ENCODE measurements at places on chromosomes 11 and 22.
A peak's percentile ranks its signal among the peaks of the same experiment; 100 is the strongest.

DNA sequence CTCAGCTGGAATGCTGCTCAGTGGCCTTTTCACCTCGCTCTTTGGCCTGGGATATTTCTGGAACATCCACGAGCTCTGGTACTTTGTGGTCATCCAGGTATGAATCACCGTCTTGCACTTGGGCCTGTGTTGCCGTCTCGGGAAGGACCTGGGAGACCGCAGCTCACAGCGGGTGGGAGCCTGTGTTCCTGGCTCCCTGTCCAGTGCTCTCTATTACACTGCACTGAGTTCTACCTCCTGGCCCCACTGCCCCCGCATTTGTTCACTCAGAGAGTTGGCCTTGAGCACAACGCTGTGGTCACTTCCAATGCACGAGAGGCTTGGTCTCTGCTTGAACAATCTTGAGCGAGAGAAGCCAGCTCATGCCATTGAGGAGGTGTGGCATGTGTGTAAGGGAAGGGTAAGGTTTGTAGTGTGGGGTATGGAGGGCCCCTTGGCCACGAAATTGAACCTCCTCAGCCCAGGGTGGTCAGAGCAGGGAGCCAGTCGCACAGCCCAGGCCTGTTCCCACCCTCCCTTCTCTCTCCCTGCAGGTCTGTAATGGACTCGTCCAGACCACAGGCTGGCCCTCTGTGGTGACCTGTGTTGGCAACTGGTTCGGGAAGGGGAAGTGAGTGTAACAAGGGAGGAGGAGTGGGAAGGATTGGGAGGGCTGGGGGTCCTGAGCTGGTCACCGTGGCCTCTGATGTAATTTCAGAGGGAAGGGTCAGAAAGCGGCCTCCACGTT is 16.2 kb downstream of the SLC37A2 start:
- DNase-seq: no peak

DNA sequence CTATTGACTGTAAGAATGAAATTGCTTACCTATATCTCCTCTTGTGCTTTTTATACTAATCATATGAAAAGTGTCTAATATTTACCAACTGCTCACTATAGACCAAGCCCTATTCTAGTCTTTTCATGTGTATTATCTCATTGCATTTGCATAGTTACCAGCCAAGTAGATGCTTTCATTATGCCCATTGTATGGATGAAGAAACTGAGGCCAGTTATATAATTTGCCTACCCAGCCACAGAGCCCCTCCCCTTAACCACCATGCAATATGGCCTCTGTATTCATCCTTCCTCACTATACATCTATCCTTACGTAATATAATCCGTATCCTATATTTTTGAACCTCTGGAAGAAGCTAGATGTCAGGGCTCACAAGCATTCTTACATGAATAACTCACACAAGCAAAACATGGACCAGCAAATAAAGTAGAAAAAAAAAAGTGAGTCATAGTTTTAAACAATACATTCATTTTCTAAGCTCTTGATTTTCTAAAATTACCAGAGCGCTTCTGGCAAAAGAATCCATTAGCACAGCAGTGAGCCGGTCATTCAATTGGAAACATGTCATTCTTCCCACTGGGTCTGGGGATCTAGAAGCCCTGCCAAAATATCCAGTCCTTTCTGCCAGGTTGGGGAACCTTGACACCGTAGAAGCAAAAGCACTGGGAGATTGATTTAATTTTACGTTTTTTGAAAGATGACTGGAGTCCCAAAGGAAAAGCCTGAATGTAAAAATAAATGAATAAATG is 80.0 kb downstream of the C11orf91 start:
- no peak for DNase-seq

- no peak for DNase-seq
Measured at GRCh38 chr22:39917197-39917643, 16.3 kb downstream of the GRAP2 start.

GRCh38 chr11:36146437-36146836 is 142.8 kb downstream of the COMMD9 start:
- no peak for DNase-seq

DNA sequence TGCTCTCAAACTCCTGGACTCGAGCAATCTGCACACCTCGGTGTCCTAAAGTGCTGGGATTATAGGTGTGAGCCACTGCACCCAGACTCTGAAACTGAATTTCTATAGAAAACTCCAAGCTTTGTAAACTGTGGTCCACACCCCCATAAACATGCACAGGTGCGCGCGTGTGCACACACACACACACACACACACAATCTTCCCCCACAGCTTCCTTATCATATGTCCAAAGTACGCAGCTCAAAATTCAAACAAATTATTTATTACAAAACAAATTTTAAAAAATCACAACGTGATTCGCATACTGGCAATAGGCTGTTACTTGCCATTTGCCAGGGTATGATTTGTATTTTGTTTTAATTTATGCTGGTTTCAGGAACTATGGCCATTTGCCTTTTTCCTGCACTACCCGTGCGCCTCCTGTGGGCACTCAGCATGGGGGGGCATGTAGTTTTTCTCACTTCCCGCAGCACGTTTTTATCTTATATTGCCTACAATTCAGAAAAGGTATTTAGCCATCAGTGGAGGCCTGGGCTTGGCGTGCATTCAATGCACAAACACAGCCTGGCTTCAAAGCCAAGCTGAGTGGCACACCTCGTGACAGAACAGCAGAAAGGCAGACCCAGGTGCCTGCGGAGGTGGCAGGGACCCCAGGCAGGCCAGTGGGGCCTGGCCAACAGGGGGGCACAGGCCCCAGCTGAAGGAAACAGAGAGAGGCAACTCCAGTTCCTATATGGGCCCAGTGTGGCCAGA is 10.8 kb upstream of the SNX32 start:
- no peak for DNase-seq

GRCh38 chr11:117218133-117218915 is 13.5 kb downstream of the PCSK7 start:
- no peak for DNase-seq

DNA sequence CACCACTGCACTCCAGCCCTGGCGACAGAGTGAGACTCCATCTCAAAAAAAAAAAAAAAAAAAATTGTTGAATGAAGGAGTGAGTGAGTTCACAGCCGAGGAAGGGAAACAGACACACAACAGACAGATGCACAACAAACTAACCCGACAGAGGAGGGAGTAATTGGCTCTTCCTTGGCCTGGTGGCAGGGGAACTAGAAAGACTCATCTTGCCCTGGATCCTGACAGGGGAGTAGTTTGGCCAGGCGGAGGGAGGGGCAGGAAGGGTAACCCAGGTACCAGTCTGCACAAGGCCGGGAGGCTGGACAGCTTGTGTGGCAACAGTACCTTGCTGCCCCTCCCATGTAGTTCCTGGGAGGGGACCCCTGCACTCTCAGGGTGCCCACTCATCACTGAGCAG is 106.9 kb downstream of the KIAA1671 start:
- no peak for DNase-seq

DNA sequence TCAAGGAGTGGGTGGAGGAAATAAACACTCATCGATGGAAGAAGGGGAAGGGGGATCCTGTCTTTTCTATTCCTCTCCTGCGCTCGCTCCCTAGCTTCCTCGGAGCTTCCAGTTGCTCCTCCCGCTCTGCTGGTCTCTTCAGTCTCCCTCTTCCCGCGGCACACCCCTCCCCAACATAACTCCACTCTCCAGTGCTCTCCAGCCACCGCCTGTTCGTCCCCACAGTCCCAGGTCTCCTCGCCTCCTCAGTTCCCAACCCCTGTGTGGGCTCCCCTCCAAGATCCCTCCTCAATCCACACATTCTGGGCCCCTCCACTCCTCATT is 438 bp downstream of the ZW10 start:
- DNase-seq: peak; percentile 30

DNA sequence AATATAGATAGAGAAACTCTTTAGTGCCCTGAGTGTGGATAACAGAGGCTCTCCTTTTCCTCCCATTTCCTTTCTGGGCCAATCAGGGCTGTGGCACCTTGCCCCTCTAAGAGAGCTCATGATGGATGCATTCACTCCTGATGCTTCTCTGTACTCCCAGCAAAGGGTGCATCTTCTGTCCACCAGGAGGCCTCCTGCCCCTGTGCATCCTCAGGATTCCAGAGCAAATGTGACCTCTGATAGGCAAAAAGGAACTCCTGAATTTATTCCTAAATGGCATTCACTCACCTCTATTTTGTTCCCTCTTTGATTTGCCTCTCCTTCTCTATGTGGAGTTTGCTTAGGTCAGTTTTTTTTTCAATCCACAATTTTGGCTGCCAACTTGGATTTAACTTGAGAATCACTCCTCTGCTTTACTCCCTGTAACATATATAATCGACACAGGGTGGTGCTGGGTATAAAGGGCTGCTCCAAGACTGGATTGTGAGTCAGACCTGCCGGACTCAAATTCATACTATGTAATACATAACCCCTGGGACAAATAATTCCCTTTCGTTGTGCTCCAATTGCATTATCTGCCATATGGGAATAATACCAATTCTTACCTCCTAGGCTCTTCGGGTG is 1.1 kb upstream of the MRGPRX4 start:
- peak; percentile 45 for DNase-seq

DNA sequence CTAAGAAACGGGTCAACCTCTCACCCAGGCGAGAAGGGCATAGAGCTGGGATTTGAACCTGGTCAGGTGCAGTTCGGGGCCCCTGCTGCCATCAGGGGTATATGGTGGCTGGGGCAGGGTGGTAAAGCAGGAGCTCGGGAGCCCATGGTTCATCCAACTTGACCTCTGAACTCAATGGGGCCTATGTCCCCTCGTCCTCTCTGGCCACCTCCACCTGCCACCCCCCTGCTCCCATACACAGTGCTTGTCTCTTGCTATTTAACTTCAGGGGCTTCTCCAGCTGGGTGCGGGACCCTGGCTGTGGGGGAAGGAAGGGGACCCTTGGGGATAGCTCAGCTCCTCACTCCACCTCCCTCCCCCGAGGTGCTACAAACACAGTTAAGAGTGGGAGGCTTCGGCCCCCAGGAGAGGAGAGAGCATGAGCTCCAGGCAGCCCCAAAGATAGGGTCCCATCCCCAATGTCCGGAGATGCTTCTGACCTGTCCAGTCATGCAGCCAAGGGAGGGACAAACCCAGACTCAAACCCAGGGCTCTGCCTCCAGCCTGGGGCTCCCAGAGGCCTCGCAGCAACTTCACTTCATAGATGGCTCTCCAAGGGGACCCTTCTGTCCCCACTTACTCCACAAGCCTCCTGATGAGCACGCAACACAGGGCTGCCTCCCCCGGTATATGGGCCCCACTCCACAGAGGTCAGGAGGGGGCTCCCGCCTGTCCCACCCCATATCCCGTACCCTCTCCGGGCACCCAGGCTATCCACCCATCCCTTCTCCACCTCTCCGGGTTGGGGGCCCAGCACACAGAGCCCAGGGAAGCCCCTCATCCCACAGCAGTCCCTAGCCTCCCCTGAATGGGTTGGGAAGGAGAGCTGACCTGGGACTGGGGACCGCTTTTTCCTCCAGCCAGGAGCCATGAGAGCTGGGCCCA is 712 bp downstream of the IL2RB start:
- no peak for DNase-seq

- no peak for DNase-seq
Measured at GRCh38 chr22:24848559-24849168, 42.7 kb downstream of the SGSM1 start.

DNA sequence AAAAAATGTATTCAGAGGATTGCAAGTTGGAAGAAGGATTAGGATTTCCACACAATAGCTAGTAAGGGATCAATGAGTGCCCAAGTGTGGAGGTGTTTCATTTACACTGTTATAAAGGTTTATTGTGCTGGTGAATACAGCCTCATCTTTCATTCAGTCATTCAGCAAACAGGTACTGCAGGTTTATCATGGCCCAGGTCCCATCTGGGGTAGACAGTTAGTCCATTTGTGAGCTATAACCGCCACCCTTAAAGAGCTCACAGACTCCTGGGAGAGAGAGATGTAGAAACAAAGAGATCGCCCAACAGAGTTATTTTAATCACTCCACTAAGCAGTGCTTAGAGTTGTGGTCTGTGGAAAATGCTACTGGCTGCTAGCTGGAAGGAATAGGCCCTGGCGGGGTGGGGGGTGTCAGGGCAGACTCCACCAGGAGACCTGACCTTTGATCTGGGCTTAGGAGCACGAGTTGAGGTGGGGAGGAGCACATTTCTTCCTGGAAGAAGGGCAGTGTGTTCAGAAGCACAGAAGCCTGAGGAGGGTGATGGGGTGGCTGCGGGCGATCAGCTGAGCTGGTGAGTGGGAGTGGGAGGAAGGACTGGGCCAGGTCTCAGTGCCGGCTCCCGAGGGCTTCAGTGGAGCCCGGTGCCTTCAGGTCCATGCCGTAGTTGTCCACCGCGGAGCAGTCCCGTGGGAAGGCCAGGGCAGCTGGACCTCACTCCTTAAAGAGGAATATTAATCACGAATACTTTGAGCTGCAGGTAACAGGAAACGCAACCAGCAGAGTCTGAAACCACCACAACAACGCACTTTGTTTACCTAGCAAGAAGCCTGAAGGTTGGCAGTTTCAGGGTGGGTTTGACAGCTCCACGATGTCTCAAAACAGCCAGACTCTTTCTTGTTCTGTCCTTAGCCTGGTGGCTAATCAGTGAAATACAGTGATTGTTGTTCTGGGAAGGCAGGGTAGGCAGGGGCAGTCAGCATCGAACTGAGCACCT is 11.2 kb downstream of the TOM1 start:
- DNase-seq: no peak

GRCh38 chr22:25420925-25421904 is 143.3 kb upstream of the GRK3 start:
- no peak for DNase-seq

DNA sequence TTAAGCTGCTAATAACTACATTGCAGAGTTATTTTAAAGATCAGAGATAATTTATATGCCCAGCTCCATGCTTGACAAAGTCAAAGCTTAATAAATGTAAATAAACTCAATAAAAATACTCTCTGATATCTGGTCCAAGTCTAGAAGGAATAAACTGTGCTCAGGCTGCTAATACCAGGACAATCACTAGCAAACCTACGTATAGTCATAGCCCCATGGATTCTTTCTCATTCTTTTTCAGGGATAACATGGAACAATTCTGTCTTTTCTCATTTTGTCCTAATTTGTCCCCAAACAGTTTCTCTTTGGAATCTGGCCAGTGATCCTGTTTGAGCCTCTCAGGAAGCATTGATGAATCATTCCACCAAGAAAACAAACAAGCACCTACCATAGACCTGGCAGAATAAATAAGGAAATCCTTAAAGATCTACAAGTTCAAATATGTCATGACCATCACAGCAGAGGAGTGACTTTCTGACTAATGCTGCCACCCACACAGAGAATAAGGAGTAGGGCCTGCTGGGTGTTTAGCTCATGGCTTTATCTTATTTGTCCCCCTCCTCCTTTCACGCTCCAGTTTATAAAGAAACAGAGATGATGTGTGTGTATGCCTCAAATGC is 14.1 kb upstream of the B3GNT6 start:
- no peak for DNase-seq

DNA sequence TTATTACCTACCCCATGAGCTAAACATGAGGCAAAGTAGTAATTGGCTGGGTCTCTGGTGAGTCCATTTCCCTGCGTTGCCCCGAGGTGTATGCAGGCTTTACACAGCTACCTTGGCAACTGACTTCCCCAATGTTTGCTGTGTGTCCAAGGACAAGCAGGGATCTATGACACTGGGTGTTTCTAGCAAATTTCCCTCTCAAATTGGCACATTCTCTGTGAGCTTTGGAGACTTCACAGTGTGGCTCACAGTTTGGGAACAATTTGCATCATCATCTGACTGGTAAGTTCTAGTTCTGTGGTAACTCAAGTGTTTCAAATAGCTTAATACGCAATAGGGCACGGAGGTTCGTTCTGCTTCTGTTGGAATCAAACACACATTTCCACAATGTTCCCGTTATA is 12.5 kb downstream of the NNMT start:
- DNase-seq: no peak

GRCh38 chr11:60992842-60993409 is 21.4 kb downstream of the CD6 start:
- DNase-seq: no peak

All from ACHN (cell line).